ENCODE measurements at places on chromosomes 13 and 19.

DNA sequence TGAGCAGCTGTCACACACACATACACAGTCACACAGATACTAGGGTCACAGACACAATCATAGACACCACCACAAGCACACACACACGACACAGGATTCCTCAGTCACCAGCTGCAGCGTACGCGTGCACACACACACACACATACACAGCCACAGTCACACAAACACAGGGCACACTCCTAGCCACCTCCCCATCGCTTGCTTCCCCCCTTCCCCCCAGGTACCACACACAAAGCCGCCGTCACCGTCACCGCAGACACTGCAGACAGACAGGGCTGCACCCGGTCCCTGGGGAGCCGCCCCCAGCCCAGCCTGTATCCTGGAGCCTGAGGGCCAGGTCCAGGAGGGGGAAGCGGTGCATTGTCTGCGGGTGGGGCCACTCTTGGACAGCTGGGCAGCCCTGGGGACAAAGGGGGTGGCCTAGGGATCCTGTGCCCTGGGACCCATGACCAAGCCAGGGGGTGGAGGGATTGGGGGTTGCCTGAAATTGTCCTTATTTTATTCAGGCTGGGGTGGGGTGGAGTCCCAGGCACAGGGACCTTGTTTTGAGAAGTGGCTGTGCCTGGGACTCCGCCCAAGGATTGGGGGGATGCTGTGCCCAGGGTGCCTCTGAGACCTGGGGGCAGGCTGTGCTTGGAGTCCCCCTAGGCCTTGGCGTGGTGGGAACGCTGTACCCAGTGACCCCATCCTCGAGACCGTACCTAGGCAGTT is 957 bp downstream of the NUMBL start:
- DNase-seq = no peak

GRCh38 chr13:48235341-48236135 is 2.5 kb downstream of the ITM2B start:
- DNase-seq = no peak

GRCh38 chr13:44312834-44313551 is 60.6 kb upstream of the SERP2 start:
- DNase-seq = no peak

- DNase-seq = no peak
These were observed 112.4 kb downstream of the ZNF429 start for GRCh38 chr19:21617740-21618339.

- DNase-seq = no peak
These were observed 3.4 kb upstream of the ZNF808 start for GRCh38 chr19:52524086-52524485.

Measured in right lung (tissue), 10 donors.